A549 treated with CORT108297 at 1 μM for 4 hours (cell line): ENCODE measurements at places on chromosomes 2 and 18. TPM values are rescaled to one million over a fixed set of nuclear protein-coding genes. Genes with fewer than 3 reads are reported as not detected.

The GAREM2 gene
- 5.0 to 10.6 TPM (median 7.4 TPM) in 5 replicates for total RNA-seq

The LINC00305 gene
- not detected in 5 replicates for total RNA-seq

The MAPK4 gene
- total RNA-seq, result 0.08 to 0.11 TPM (median 0.09 TPM) in 5 replicates

The DRC1 gene
- total RNA-seq, result 0.19 to 0.34 TPM (median 0.25 TPM) in 5 replicates

The CAPN14 gene
- total RNA-seq, result 0.02 to 0.07 TPM (median 0.03 TPM) in 4 of 5 replicates, not detected in the other

The GALR1 gene
- total RNA-seq, result not detected in 5 replicates
